NCI-H1417 treated with DMSO at 0.1 percent for 48 hours (cell line): ENCODE measurements at places on chromosomes 6 and 20.

DNA sequence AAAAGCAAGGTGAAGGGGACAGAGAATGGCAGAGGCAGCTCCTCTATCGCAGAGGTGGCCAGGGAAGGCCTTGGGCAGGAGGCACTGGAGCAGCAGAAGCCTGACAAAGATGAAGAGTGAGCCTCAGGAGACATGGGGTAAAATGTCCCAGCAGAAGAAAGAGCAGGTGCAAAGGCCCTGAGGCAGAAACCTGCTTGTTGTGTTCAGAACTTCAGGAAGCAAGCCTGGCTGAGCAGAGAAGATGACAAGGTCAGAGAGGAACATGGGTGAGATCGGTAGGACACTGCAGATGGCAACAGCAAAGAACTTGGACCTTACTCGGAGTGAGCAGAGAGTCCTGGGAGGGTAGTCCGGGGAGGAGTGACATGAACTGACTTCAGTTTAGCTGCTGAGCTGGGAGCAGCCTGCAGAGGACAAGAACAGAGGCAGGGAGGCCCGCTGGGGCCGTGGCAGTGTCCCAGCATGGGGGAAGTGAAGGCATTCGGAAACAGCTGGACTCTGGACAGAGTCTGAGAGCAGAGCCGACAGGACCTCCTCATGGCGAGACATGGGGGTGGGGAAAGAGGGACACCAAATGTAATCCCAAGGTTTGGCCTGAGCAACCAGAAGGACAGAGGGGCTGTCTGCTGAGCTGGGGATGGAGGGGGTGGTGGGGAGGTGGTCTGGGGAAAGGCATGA is 106.3 kb downstream of the PREX1 start:
- DNase-seq = no peak

DNA sequence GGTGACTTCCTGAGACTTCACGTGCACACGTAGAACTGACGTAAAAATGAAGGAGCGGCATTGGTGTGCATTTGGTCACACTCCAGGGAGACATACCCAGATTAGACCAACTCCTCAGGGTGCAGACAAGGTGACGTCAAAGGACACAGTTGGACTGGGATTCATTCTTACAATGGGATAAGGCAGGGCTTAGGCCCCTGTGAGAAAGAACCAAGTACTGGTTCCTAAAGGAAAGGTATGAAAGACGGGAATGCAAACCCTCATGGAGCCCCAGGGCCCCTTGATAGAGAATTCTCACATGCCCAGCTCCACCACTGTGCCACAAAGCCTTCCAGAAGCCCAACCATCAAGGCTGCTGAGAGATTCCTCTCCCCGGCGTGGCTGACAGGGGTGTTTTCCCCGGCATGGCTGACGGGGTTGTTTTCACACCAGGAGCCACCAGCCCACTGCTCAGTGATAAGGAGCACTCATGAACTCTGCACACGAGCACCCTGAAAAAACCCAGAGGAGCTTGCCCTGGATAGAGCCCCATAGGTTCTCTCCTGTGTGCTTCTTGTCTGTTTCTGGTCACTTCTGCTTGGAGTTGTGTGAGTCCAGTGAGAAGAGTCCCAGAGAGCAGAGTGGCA is 90.1 kb downstream of the CAP2 start:
- DNase-seq = no peak

GRCh38 chr20:64151633-64152530 is 12.4 kb upstream of the MYT1 start:
- no peak for DNase-seq

DNA sequence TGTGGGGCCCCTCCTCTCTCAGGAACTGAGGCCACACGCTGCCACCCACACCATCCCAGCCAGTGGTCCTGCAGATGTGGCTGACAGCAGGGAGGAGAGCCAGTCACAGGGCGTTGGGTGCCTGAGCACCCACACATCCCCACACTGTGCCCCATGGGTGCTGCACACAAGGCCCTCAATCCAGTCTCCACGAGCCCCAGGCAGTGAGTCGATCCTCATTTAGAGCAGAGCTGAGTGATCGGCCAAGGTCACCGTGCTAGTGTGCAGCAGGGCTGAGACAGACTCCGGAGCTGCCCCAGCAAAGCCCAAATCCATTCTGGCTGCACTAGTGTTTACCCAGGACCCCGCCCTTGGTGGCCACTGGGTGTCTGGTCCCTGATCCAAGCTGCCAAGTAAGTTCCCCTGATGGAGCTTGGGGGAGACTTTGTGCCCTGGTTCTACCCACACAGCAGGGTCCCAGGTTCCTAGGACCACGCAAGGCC is 9.0 kb downstream of the C20orf203 start:
- no peak for DNase-seq

- DNase-seq = no peak
Observed at GRCh38 chr20:47248448-47248966, 108.0 kb downstream of the ZMYND8 start.
